ENCODE measurements at places on chromosomes 16 and 17.
A peak's percentile ranks its signal among the peaks of the same experiment; 100 is the strongest.

DNA sequence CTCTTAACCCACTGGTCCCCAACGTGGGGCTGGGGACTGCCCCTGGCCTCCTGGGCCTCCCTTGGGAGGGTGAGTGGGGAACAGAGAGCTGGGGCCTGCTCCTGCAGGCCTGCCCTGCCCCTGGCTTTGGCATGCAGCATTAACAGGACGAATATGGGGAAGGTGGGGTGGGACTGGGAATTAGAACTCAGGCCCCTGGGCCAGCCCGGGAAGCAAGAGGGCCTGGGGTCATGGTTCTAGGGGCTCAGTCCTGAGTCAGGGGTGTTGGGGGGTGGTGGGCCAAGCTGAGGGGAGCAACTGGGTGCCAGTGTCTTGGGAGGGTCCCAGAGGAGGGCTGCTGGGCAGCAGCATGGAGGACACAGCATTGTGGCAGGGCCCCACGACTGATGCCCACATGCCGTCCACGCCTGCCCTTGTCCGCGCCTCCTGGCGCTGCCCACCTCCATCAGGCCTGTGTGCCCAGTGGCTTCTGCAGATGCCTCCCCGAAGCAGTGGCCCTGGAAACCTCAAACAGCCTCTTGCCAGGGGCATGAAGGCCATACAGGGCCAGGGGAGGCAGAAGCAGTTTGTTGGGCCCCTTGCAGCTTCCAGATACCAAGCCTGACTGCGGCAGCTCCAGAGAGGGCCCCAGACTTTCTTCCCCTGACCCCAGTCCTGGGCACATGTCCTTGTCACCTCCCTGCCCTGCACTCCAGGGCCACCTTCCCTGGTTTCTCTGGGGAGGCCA is 4.8 kb downstream of the MAP2K3 start:
- DNase-seq: no peak

- no peak for DNase-seq
These were observed 11.7 kb upstream of the SREBF1 start for GRCh38 chr17:17848311-17849082.

DNA sequence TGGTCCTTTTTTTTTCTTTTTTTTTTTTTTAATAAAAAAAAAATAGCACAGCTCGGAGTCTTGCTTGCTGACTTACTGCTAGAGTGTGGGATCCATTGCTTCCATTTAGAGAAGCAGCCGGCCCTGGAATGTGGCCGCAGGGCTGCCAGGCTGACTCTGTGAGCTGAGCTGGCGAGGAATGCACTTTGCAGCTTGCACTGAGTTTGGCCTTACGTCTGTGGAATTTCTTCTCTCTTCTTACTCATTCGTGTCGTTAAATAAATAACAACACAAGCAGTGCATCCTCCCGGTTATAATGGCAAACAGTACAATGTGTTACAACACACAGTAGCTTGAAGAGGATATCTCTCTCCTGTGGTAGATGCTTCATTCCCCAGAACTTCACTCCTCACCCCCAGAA is 69.2 kb downstream of the PRKCB start:
- DNase-seq: no peak

DNA sequence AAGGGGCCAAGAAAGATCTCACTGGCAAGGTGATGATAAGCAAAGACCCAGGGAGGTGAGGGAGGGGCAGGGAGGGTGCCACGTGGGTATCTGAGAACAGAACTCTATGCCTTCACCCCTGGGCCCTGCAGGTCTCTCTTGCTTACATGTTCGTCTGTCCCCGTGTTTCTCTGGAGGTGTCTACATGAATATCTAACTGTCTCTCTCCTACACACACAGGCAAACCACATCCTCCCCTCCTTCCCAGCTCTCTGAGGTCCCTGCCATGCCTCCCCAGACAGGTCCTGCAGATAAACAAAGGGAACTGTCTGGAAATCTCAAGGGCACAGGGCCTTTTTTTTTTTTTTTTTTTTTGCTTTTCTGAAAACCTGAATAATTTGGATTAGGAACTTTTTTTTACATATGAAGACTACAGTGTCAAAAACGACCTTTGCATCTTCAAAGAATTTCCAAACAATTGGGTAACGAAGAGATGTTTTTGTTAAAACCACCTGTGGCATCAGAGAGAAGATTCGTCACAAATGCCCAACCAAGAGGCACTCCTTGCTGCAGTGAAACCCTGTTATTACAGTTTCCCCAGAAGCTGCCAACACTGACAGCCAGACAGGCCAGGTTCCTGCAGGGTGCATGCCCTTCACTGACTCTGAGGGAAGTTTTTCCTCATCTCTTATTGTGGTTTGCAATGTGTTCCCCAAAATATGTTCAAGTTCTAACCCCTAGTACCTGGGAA is 17.8 kb downstream of the PLLP start:
- DNase-seq: no peak

DNA sequence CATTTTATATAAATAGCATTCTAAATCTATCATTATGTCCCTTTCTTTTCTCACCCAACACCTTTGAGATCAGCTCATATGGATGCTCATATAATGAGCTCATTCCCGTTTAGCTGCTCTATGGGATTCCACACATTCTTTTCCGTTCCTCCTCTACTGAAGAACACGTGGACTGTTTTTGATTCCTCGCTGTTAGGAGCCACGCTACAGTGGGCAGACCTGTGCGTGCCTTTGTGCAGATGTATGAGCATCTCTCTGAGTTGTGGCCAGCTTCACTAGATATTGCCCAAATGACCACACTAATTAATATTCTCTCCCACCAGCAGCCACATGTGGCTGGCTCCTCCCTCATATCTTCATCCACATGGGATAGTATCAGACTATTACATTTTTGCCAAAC is 6.0 kb upstream of the TNFRSF13B start:
- DNase-seq: no peak

- DNase-seq: no peak
These were observed 98.7 kb downstream of the NPIPB11 start for GRCh38 chr16:29307598-29308507.

GRCh38 chr17:79065105-79065670 is 9.4 kb upstream of the ENGASE start:
- no peak for DNase-seq

- no peak for DNase-seq
These were observed 26.5 kb upstream of the SLC25A19 start for GRCh38 chr17:75315541-75316243.

DNA sequence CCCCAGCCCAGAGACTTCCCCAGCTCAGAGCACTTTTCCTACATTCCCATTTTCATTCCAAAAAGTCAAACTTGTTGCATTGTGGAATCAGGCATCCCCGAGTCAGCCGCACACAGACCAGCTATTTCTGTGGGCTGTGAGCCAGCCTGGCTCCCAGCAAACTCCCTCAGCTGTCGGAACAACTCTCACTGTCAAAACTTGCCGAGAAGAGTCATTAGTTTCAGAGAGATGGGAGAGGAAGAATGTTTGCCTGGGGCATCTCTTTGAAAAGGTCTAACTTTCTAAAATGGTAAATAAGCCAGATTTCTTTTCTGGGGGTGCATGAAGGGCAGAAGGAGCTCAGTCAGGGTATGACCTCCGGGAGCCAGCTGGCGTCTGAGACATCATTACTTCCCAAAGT is 280.0 kb downstream of the TMEM114 start:
- no peak for DNase-seq

GRCh38 chr16:23843143-23843542 is 7.4 kb downstream of the PRKCB start:
- no peak for DNase-seq

DNA sequence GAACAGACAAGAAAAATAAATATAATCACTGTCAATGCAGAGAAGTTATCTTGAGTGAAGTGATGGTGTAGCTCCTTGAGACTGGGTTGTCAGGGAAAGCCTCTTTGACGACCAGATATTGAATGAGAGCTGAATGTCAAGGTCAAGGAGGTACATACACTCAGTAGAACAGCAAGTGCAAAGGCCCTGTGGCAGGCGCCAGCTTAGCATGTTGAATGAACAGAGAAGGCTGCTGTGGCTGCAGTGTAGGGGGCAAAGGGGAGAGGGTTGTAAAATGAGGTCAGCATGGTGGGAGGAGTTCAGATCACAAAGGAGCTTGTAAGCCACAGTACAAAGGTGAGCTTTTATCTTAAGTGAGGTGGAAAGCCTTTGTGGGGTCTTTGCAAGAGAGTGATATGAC is 111.5 kb downstream of the ZFHX3 start:
- DNase-seq: no peak

DNA sequence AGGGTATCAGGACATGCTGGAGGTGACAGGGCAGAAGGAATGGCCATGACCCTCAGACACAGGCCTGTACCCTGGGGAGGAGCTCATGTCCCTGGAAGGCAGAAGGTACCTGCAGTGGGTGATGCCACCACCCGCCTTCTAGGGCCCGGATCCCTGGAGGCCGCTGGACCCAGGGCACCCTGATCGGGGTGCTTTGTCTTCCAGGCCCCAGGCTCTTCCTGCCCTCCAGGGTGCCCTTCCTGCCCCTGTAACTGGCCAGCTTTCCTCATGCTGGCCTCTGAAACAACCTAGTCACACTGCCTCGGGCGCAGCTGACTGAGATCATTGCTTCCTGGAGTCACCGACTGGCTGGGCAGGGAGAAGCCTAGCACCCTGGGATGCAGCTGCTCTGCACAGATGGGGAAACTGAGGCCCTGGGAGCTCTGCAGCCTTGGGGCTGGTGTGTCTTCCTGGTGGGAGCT is 5.8 kb downstream of the ADCY7 start:
- no peak for DNase-seq

DNA sequence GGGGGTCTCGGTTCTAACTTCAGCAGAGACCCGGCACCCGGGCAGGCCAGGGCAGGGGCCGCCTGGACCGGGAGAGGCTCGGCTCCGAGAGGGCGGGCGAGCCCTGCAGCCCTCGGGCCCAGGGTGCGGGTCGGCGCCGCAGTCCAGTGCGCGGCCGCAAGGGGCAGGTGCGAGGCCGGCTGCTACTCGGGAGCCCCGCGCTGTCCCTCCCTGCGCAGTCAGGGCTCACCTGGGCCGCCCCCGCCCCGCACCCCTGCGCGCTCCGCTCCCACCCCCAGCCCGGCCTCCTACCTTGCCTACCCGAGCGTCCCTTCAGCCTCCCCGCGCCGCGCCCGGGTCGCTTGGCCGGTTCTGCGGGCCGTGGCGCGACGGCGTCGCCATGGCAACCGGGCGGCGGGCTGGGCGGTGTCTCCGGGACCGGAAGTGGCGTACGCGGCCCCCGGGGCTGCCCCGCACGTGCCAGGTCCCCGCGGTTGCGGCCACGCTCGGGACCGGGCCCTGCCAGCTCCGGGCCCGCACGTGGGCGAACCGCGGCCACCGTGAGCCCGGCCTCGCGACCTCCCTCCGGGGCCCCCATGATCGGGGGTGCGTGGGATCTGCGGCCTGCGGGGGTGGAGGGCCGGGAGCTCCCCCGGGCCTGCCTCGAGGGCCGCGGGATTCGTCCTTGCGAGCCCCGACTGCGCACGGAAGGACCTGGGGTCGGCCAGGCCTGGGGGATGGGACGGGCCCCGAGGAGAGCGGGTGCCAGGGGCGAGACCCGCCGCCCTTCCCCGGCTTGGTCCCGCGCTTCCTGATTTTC is at the start of gene CYB561:
Gene CYB561, minus strand, starts transcription at position 353 of the 799 bp plus-strand sequence. CDS start 8,759 bp downstream, outside the sequence.
- DNase-seq: no peak

DNA sequence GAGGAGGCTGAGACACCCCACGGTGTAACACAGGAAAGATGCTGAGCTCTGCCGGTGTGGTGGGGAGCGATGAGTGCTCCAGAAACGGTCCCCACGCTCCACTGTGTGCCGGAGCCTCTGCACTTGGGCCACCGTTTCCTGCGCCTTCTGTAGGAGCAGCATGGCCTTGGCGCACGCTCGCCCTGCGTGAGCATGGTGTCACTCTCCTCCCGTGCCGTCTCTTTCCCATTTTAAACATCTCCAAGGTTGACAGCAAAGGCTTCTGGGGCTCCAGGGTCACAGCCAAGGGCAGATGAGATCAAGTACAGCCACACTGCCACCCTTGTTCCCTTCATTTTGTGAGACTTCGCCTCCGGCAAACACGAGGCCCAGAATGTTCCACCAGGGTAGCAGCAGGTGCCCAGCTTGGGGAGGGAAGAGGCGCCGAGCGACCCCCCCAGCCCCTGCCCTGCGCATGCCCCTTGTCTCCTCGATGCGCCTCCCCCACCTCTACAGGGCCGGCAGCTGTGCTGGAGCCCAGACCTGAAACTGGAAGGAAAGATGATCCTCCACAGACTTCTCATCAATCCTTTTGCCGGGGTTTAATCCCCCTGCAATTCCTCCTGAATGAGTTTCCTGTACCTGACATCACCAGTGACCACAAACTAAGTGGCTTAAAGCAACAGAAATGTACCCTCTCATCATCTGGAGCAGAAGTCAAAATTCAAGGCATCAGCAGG is 19.9 kb upstream of the OSGIN1 start:
- no peak for DNase-seq

DNA sequence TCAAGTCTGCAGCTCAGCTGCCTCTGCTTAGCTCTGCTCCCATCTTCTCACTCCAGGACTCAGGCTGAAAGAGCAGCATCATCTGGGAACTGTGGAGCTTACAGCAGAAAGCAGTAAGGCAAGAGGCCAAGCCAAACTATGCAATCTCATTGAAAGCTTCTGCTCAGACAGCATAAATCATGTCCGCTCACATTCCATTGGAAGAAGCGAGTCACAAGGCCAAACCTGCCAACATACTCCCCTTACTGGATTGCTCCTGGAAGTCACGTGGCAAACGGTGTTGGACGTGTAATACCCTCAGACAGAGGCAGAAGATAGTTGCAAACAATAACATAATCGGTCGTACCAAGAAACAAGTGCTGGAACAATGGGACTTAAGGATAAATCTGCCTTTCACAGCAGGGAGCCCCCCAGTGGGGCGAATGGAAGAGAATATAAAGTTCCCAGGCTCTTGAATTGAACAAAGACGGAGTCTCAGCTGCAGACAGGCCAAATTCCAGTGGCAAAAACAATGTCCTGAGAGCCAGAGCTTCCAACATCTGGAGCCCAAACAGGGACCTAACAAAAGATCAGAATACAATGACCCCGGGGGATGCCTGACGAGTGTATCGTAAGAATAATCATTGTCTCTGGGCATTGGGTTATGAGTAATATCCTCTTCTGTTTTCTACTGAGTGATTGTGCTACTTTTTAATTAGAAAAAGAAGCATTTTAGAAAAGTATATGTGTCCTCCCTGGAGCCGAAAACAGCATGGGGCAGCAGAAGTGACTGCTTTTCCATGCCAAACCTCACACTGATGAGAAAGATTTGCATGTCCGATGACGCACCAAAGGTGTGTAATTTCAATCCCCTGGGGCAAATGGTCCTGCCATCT is 68.4 kb downstream of the CMC2 start:
- peak; percentile 1 for DNase-seq

GRCh38 chr17:74031316-74032090 is 172.0 kb upstream of the RPL38 start:
- DNase-seq: no peak

GRCh38 chr16:75461575-75461974 is 2.9 kb downstream of the TMEM170A start:
- DNase-seq: no peak

- DNase-seq: no peak
These were observed 30.8 kb downstream of the PLCD3 start for GRCh38 chr17:45101546-45101882.
